NCI-H2081 (cell line): ENCODE measurements at places on chromosomes 12 and 14.

GRCh38 chr12:52244615-52244994 is 11.6 kb downstream of the KRT7 start:
- no peak for DNase-seq

DNA sequence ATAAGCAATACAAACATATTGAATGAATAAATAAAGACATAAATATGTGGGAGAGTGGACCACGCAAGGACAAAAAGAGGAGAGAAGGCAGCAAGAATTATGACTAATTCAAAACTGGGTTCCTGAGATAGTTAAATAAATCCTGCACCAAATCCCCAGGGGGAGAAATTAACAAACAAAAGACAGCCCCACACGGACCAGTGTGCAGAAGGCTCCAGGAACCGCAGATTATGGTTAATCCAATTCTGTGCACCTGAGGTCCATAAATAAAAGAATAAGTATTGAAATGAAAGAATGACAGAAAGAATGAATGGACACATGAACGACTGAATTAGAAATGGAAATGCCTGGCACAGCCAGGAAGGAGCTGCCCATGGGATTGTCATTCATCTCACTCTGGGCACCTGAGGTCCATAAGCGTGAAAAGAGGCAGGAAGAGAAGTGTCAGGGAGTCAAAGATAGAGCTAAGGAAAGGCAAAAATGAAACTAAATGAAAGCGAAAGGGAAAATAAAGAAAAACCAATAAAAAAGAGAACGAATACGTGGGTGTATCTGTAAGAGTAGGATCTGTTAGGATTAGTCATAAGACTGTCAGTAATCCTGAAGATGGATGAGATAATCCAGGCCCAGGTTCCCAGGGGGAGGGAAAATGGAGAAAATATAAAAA is 23.3 kb downstream of the MEG3 start:
- no peak for DNase-seq

DNA sequence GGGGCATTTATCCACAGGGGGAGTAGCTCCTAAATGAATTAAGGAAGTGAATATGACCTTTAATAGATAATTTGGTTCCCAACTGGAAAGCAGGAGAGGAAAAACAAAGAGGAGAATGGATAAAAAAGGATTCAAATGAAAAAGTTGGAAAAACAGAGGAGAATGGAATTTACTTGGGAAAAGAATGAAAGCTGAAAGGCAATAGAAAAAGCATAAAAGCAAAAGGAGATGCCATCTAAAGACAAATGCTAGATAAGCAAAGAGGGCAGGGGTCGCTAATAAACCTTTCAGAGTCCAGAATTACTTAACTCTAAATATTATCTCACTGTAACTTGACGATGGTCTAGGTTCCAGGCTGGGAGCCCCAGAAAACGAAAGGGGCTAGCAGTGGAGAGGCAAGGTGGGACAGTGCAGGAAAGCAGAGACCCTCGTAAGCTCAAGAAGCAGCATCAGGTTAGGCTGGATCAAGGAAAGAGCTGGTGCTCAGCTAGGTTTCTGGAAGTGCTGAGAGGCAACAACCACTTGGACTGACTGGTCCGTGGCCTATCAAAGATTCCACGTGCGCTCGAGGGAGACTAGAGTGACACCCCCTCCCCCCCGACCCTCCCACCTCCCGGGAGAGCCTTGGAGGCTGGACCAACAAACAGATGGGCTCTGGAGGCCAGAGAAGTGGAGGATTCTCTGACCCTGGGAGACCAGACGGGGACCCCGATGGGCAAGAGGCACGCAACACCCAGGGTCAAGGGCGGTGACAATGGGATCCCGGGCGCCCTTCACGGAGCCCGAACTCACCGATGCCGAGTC is 1.2 kb downstream of the SLC2A13 start:
- no peak for DNase-seq

- no peak for DNase-seq
Measured at GRCh38 chr12:8709124-8709830, 11.5 kb downstream of the RIMKLB start.

GRCh38 chr12:98456576-98457573 is 58.5 kb upstream of the TMPO start:
- no peak for DNase-seq

DNA sequence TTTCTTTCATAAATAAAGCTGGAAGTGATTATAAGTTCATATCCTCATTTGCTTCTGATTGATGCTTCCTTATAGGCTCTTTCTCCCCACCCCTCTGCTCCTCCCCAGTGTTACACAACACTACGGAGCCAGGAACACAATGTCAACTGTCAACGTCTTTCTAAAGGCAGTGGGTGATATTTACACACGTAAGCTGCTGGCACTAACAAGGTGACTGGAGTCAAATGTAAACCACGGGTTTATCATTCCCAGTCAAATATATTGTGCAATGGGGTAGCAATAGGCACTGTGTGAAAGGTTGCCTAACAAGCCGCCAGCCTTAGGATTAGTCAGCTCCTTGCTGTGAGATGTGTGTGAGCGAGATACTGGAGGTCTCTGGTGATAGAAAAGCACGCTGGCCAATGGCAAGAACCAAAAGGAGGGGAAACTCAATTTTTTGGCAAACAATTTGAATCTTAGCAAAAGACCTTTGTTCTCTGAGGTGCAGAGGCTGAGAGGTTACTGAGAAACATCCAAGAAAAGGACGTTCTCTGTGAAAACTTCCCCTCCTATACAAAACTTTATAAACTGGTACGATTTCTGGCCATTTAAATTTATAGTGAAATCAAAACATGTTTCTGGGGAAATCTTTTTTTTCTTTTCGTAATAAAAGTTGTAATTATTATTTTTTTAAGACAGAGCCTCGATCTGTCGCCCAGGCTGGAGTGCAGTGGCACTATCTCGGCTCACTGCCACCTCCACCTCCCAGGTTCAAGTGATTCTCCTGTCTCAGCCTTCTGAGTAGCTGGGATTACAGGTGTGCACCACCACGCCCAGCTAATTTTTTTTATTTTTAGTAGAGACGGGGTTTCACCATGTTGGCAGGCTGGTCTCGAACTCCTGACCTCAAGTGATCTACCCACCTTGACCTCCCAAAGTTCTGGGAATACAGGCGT is 22.3 kb upstream of the HECTD1 start:
- DNase-seq = peak; percentile 75

GRCh38 chr12:121170151-121170550 is 37.5 kb downstream of the P2RX7 start:
- no peak for DNase-seq

DNA sequence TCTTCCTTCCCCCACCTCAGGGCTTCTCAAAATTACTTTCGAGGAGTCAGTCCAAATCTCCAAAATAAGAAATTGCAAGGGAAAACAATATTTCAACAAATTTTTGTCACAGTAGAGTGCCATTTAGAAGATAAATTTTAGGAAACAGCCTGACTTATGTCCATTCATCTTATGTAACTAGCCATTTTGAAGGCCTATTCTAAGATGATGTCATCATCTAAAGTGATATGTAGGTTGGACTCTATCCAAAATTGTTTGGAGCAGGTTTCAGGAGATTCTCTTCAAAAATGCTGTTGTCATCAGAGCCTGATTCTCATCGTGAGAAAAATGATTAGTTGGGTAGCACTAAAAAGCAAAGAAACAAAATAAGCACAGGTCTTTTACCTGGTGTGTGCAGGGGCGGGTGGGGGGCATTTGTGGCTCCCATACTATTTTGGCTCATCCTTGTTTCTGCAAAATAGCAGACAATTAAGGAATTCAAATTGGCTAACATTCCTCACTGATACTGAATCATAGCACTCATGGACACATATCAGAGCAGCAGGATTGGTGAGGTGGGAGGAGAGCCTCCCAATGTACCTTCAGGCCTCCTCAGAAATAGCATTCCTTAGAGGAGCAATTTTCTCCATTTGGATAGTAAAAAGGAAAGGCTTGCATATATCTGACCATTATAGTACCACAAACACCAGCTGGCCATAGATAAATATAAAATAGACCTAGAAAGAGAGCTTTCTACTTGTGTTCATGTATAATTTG is 360.9 kb upstream of the NAV3 start:
- no peak for DNase-seq

- peak; percentile 6 for DNase-seq
Measured at GRCh38 chr14:37253905-37254304, 56.2 kb downstream of the MIPOL1 start.

GRCh38 chr14:67313153-67313552 is 46.5 kb downstream of the ATP6V1D start:
- no peak for DNase-seq

GRCh38 chr14:100526057-100526456 is 61.2 kb downstream of the BEGAIN start:
- DNase-seq = no peak
